ENCODE measurements at places on chromosomes 11 and 22.

- peak; percentile 68 for DNase-seq
These were observed at the start of gene DCPS for GRCh38 chr11:126303623-126304456. Gene DCPS, plus strand, starts transcription at chr11:126304060. Its CDS starts 21 bp downstream, at chr11:126304081.

- DNase-seq, result no peak
These were observed 1.7 kb downstream of the CCDC87 start for GRCh38 chr11:66591175-66591574.

- DNase-seq, result no peak
These were observed 21.7 kb downstream of the SELENOO start for GRCh38 chr22:50222508-50222907.

- DNase-seq, result no peak
These were observed 693.1 kb upstream of the KIRREL3 start for GRCh38 chr11:127693686-127694085.

GRCh38 chr11:60332846-60333245 lies 5.8 kb downstream of the MS4A6E start:
- no peak for DNase-seq

- DNase-seq, result no peak
These were observed 22.6 kb downstream of the AMOTL1 start for GRCh38 chr11:94790661-94791180.

DNA sequence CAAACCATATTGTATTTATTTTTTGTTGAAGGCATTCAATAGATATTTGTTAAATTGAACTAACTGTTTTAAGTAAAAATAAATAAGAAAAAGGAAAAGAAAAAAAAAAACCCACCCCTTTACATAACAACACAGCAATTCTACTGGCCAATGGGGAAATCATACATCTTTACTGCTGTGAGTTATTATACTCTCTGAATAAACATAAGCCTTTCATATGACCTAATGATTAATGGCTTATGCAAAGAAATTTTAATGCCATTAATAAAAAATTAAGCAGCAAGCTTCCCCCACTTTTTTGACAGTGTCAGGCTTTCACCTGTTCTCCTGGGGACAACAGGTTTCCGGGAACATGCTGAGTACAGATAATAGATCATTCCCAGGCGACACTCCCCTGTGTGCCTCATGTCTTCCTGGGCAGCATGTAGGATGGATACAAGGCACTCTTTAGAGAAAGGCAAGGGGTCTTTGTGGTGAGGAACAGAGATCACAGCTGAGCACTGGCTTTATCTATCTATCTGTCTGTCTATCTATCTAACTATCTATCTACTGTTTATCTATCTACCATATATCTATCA lies 676.0 kb downstream of the NTM start:
- DNase-seq, result no peak
